ENCODE measurements at places on chromosomes 7 and 10.
A peak's percentile ranks its signal among the peaks of the same experiment; 100 is the strongest.

DNA sequence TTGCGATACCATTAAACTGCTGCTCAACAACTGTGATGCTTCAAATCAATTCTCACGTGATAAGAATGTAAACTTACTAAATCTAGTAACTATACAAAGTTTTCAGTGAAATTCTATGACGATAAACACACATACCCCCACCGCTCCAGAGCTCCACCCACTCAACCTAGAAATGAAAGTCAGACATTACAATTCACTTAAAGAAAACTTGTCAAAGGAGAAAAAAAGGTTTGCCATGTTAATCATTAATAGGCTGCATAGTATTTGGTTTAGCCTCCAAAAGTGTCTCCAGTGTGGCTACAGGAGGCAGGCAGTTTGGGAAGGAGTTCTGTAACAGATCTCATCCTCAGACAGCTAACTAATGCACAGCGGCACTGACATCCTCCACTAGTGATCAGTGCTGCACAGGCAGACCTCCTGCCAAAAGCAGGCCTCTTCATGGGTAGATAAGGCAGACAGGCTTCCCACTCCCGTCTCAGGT is 3.1 kb downstream of the HERPUD2 start:
- no peak for ATAC-seq

DNA sequence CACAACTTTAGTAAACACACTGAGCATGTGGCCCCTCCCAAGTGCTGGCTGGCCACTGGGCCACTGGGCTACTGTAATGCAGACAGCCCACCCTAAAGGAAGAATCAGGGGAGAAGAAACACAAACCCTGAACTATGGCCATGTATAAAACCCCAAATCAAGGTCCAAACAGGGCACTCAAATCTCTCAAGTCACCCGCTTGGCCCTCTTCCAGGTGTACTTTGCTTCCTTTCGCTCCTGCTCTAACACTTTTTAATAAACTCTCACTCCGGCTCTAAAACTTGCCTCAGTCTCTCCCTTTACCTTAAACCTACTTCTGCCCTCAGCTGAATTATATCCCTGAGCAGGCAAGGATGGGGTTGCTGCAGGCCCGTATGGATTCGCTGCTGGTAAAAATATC is 72.6 kb downstream of the TPK1 start:
- ATAC-seq, result no peak

DNA sequence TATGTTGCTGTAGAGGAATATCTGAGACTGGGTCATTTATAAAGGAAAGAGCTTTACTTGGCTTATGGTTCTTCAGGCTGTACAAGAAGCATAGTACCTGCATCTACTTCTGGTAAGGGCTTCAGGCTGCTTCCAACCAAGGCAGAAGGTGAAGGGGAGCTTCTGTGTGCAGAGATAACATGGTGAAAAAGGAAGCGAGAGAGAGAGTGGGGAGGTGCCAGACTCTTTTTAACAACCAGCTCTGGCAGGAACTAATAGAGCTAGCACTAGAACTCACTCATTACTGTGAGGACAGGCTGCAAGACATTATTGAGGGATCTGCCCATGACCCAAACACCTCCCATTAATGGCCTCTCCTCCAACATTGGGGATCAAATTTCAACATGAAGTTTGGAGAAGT is 94.5 kb downstream of the KIF20B start:
- ATAC-seq, result no peak

DNA sequence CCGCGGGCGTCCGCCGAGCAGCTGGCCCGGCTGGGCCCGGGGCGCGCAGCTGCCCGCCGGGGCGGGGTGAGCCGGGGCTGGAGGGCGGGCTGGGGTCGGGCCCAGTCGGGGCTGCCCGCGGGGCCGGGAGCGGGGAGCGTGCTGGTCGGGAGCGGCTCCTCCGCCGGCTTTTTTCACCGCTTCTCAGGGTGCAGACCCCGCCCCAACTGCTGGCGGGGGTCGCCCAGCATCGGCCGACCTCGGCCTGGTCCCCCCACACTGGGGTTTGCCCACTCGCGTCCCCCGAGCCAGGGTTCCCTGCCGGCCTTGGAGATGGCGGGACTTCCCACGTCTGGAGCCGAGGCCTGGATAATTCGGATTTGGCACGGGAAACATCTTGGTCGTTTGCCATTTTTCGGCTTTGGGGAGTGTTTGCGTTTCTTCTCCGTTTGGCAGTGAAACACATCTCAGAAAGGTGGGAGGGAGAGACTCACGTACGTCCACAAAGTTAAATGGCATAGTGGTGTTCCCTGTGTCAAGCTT is 432 bp downstream of the TMEM248 start:
- ATAC-seq, result peak; percentile 24

- ATAC-seq, result no peak
Measured at GRCh38 chr10:14737808-14738545, 36.7 kb downstream of the FAM107B start.

- ATAC-seq, result no peak
Measured at GRCh38 chr10:955127-955819, 23.8 kb upstream of the LARP4B start.

- no peak for ATAC-seq
Measured at GRCh38 chr7:151800861-151801260, 76.1 kb downstream of the PRKAG2 start.

GRCh38 chr10:99579971-99580370 is 40.3 kb downstream of the SLC25A28 start:
- ATAC-seq, result no peak

DNA sequence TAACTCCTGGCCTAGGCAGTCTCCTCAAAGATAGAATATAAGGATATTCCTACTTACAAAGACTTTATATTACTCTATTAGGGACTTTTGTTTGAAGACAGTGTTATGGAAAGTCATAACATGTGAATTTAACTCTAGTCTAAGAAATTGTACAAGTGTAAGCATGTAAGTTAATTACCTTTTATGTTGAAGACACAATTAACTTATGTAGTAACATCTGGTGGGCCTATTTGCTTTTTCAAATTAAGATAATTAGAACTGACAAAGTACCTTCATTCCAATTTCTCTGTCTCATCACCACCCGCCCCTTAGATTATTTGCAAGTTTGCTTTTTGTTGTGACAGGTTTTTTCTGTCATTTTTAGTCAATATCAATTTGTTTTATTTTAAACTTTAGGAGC is 126.0 kb upstream of the THSD7A start:
- no peak for ATAC-seq

- ATAC-seq, result no peak
Measured at GRCh38 chr7:82268632-82269031, 174.9 kb downstream of the CACNA2D1 start.

- no peak for ATAC-seq
Measured at GRCh38 chr10:85671530-85671929, 695.1 kb downstream of the GRID1 start.

DNA sequence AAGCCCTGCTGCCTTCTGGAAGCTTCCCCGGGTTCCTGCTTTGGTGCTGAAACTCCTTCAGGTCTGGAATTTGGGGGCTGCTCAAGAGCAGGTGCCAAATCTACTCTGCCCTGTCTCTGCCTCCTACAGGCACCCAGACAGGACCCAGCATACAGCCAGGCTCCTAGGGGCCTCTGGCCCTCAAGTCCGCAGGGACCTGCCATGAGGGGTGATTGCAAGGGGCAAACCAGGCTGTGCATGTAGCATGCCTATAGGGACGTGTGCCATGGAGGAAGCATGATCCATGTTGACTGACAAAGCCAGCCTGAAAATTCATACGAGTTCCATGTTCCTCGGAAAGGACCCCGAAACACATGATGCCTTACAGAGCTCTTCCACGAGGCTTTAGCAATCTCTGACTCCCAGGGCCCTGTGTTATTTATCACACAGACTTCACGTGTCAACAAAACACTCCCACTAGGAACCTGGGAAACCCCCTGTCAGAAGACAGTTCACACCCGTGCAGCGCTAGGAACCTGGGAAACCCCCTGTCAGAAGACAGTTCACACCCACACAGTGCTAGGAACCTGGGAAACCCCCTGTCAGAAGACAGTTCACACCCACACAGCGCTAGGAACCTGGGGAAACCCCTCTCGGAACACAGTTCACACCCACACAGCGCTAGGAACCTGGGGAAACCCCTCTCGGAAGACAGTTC is 75.3 kb upstream of the DNAAF5 start:
- no peak for ATAC-seq

GRCh38 chr7:4113976-4114375 is 568.1 kb upstream of the FOXK1 start:
- ATAC-seq, result no peak

DNA sequence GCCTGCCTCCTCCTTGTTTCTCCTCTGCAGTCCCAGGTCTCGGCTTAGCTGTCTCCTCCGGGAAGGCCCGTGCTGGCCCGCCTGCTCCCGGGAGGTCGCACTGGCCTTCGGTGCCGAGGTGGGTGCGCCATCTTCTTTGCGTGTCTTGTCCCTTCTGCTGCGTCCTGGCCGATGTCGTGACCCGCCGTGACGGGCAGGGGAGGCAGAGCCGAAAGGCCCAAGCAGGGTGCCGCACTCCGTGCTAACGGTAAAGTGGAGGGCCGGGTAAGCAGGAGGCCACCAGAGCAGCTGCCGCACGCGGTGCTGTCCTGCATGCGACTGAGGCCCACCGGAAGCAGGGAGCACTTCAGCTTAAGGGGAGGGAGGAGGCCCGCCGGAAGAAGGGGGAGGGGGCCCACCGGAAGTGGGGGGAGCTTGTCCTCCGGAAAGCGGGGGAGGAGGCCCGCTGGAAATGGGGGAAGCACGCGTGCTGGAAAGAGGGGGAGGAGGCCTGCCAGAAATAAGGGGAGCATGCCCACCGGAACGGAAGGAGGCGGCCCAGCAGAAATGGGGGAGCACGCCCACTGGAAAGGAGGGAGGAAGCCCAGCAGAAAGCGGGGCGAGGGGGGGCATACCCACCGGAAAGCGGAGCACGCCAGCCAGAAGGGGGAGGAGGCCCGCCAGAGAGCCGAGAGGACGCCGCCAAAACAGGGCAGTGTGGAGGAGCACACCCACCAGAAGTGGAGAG is 71.4 kb downstream of the PROSER2 start:
- no peak for ATAC-seq

GRCh38 chr7:148729984-148730733 is 31.5 kb downstream of the CUL1 start:
- ATAC-seq, result no peak

- no peak for ATAC-seq
Measured at GRCh38 chr10:84613336-84614021, 285.1 kb downstream of the CCSER2 start.

DNA sequence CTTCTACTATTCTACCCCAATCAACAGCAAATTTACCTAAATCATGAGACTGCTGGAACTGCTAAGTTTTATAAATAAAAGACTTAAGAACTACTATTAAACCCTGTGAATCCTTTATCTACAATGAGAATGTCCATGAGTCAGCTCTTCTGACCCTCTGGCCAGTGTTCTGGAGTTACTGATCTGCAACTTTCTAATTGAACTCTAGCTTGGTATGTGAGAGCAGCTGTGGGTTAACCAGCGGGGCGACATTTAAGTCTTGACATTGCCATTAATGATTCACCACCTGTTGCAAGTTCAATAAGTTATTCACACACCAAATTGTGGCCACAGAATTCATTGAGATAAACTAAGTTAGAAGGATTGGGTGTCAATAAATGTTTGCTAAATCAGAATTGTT is 359.8 kb downstream of the PCDH15 start:
- no peak for ATAC-seq

DNA sequence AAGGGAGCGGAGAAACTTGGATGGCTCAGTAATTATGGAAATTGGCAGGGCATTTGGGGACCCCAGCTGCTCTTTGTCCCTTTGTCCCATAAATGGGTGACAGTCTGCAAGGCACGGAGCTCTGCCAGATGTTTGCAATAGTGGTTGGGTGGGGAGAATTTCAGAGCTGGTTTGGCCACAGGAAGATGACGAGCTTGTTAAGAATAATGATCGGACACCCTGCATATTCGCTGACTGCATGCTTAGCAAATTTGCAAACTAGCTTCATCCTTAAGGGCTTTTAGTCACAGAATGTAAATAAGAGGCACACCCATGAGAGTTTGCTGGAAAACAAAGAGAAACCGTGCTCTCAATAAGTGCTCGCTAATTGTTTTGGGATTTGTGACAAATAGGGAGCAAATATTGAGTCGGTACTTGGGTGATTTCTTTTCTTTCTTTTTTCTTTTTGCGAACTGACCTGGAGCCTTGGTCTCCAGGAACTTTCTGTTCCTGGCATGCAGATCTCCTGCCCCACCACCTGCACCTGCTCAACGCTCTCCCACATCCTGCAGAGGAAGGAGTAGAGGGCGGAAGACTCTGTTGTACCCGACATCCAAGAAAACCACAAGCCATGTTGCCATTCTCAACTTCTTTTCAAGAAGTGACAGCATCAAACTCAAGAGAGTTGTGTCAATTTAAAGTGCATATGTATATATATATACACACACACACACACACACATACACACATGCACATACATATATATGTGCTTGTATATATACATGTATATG is 238.9 kb downstream of the CAMK1D start:
- ATAC-seq, result no peak

DNA sequence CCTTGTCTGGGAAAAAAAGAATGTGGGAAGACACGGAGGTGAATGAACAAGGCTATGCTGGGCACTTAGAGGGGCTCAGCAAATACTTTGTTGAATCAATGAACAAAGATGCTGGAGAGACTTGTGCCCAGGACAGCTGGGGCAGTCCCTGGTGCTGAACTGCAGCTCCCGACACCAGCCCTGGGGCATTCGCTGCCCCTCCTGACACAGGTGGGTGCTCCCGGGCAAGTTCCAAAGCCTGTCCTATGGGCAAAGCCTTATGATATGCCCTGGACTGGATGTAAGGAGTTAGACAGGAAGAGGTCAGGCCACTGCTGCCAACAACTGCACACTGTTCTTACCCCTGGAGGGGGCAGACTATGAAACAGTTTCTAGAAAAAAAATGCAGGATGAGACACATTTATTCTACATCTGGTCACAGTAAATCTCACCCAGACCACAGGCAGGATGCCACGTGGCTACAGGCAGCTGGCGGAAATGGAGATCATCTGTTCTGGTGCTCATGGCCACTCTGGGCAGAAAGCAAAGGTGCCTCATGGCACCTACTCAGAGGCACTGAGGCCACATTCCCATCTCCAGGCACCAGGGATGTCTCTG is 21.9 kb upstream of the FRAT2 start:
- ATAC-seq, result no peak

DNA sequence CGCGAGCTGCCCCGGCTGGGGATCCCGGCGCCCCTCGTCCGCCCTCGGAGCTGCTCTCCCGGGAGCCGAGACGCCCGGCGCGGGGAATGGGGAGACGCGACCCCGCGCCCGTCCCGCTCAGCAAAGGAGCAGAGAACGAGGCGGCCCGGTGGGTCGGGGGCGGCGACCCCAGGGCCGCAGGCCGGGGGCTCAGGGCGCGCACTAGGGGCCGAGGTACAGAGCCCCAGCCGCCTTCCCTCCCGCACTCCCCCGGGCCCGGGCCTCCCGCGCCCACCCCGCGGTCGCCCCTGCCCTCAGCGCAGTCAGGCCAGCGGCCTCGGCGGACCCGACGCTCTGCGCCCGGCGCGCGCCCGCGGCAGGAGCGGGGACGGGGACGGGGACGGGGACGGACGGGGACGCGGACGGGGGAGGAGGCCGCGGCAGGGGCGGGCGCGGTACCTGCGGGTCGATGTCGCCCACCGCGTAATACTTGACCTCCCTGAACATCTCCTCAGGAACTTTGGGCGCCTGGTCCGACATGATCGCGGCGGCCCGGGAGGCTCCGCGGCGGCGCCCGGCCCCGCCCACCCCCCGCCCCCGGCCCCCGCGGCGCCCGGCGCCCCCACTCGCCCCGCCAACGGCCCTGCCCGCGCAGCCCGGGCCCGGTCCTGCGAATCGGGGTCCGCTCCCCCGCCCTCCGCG is 373 bp downstream of the PAXIP1 start:
- peak; percentile 48 for ATAC-seq

- peak; percentile 66 for ATAC-seq
Measured at GRCh38 chr7:66557214-66558200, 71.2 kb upstream of the KCTD7 start.

GRCh38 chr10:114347791-114348190 is 56.5 kb downstream of the AFAP1L2 start:
- ATAC-seq, result no peak

Measured in gastroesophageal sphincter (tissue), 4 donors.